ENCODE measurements at places on chromosomes 5 and 9. TPM values are rescaled to one million over a fixed set of nuclear protein-coding genes. Genes with fewer than 3 reads are reported as not detected.

DNA sequence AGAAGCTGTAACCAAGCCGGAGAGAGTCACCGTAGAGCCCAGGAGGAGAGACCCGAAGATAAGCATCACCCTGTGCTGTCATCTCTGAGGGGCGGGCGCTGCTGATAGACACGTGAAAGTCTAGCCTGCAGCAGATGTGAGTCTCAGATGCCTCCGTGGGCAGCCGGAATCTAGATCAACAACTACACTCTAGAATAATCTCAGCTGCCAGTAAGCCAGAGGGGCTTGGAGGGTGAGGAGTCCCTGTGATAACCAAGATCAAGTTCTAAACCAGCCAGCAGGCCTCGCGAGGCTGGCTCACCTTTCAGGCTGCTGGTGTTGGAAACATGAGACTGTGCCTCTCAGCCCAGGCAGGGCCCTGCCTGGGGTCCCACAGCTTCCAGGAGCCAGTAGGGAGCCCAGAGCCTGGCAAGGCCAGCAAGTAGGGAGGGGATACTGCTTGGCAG is 54.1 kb downstream of the DAPK1 start:
- DNase-seq, result no peak

DNA sequence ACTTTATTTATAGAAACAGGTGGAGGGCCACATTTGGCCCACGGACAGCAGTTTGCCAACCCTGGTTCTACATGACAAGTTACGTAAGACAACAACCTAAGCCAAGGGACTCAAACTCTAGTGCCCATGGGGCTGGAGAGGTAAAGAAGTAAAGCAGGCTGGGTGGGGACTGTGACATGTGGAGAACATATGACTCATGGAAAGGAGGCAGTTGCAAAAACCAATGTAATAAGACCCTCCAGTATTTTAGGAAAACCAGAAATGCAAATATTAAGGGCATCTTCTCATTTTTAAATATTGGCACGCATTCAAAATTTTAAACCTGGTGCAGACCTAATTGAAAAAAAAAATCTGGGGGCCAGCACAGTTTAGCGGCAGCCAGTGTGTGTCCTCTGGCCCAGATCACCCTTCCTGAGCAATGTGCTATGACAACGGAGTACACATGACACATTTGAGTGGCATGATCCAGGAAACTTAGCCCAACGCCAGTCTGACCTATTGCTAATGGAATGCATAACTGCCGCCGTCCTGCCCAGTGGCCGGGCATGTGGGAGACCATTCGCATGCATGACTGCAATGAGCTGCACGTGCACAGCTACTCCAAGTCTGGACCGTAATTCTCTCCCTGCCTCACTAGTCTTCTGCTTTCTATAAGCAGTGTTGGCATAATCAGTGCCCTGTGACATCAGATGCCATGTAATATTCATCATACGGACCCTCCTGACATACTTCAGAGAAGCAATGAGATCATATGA is 97.2 kb downstream of the SH3TC2 start:
- DNase-seq, result peak; percentile 100

Gene GDNF
- total RNA-seq, result 5.8 TPM

Gene TSSK1B
- 0.13 TPM for total RNA-seq

Gene UBAP2
- total RNA-seq, result 10.7 TPM

Gene PCDHB5
- 27.3 TPM for total RNA-seq

Gene PCDHB12
- total RNA-seq, result 6.2 TPM

DNA sequence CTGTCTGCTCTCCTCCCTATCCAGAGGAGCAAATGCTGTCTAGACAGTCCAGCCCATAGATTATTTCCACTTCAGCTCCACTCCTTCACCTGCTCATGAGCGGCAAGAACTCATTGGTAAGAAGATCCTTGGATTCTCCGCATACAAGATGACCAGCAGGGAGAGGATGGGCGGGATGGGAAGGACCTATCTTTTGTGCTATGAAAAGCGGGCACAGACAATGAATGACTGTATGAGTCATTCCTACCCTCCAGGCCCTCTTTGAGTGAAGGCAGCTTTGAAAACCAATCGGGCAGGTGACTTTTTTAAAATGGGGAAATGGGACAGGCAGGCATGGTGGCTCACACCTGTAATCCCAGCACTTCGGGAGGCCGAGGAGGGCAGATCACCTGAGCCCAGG is 49.4 kb downstream of the SMIM23 start:
- no peak for DNase-seq

- DNase-seq, result no peak
Observed at GRCh38 chr9:91733006-91733624, 216.9 kb downstream of the ROR2 start.

DNA sequence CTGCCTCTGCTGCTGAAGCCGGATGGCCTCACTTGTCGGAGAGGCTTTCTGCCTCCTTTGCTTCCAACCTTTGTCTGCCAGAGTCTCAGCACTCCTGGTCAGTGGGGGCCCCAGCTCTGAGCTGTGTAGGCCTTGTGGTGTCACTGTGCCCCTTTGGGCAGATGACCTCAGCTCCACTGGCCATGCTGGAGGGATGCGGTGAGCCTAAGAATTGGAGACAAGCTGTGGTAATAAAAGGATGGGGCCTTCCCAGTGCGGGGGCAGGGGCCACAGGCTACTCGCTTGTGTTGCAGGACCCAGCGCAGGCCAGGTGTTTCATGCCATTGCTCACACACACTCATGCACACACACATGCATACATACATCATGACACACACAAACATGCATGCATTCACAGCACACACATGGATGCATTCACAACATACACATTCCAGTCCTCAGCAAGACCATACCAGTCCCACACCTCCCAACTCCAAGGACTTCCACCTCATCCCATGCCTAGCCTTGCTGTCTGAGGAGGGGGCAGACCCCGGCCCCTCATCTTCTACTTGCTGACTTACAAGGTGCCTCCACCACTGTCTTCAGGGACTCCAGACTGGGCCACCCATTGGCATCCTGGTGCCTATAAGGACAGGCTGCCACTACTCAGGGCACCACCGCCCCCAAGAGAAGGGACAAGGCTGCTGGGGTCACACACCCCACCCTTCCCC is 237.7 kb downstream of the SYK start:
- no peak for DNase-seq

DNA sequence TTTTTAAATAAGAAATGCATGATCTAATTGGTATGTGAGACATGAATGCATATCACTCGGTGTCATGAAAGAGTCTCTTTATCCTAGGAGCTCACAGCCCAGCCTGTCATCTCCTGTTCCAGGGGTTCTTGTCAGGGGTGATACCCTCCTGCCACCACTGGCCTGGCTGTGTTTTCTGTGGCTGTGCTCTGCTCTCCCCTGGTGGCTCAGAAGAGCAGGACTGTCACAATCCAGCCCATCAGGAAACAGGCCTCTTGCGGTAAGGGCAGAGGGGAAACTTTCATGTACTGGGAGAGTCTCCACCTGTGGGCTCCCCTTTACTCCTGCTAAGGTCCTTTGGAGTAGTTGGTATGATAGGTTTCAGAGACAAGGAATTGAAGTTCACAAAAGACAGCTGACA is 240.2 kb upstream of the GLRA1 start:
- no peak for DNase-seq

Gene BRIX1
- total RNA-seq, result 81.5 TPM

Gene GABRA1
- total RNA-seq, result not detected

- DNase-seq, result no peak
Observed at GRCh38 chr5:132370181-132370970, 866 bp downstream of the SLC22A5 start.

DNA sequence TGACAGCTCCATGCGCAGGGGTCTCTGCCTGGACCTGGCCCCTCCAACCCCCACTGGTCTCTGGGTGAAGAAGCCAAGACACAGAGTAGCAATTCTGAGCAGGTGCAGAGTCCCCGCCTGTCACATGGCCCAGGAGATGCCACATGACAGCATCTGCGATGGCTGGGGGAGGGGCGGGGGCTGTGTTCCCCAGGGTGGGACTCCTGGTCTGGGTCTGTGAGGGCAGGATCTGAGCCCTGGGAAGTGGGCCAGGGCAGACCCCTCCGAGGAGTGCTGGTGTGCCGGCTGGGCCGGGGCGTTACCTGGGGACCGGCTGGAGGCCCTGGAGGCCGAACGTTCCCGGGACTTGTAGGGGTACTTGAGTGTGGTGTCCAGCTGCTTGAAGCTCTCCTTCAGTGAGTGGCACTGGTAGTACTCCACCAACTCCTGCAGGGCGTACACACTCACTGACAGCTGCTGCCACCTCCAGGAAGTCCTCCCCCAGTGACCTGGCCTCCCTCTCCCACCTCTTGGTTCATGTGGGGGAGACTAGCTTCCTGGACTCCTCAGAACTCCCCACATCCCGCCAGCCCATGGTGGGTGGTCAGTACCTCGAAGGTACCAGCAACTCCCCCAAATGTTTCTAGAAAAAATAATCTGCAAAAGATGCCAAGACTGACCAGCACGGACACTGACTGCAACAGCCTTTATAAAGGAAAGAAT is 32.1 kb upstream of the SARDH start:
- DNase-seq, result no peak

Gene SPEF2
- not detected for total RNA-seq

DNA sequence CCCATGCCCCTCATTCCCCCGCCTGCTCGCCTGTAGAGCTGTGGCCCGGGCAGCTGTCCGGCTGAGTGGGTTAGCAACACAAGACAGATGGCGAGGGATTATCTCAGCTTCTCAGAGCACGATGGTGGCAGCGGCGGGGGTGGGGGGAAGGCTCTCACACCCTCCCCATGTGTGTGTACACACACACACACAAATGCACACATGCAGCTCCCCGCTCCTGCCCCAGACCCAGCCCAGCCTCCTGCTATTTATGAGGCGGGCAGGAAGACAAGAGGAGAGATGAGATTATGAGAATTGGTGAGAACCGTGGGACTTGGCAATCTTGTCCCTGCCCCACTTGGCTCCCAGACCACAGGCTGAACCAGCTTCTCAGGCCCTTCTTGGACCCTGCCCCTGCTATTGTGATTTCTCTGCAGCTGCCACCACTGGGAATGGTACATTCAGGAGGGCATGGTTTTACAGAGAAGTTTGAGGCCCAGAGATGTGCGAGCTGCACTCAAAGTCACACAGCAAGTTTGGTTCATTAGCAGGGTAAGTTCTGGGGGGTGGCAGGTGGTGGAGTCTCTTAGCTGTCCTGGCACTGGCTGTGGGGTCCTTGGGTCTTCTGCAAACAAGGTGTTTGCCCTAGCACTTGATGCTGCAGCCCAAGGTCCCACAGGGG is 51.0 kb upstream of the PSD2 start:
- no peak for DNase-seq

- no peak for DNase-seq
Observed at GRCh38 chr5:130974021-130974683, 190.9 kb downstream of the HINT1 start.

Gene CAMSAP1
- total RNA-seq, result 16.6 TPM

- DNase-seq, result no peak
Observed at GRCh38 chr5:6376974-6377520, 1.3 kb downstream of the MED10 start.

DNA sequence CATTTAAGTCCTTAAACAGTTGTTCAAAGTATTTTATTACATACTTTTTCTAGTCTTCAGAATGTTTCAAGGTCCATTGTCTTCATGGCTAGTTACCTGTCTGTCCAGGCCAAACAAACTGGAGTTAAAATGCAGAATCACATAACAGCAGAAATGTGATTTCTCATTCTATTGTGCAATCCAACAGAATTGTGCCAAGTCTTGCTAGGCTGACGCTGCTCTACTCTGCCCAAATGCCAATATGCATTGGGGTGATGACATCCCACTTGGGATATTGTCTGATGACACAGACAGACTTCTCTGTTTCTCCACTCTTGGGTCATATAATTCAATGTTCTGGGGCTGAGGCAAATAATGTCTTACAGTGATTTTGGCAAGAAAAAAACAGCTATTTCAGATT is 5.2 kb upstream of the SLC22A5 start:
- DNase-seq, result no peak

Gene GKAP1
- 19.0 TPM for total RNA-seq

GRCh38 chr9:38130724-38131123 is 61.7 kb upstream of the SHB start:
- no peak for DNase-seq

- DNase-seq, result no peak
Observed at GRCh38 chr5:178387856-178388190, 155.2 kb upstream of the PHYKPL start.

- DNase-seq, result no peak
Observed at GRCh38 chr9:2208465-2208864, 193.3 kb downstream of the SMARCA2 start.

- DNase-seq, result no peak
Observed at GRCh38 chr5:53350991-53351770, 129.2 kb upstream of the FST start.

Gene ADAM19
- total RNA-seq, result 48.7 TPM

DNA sequence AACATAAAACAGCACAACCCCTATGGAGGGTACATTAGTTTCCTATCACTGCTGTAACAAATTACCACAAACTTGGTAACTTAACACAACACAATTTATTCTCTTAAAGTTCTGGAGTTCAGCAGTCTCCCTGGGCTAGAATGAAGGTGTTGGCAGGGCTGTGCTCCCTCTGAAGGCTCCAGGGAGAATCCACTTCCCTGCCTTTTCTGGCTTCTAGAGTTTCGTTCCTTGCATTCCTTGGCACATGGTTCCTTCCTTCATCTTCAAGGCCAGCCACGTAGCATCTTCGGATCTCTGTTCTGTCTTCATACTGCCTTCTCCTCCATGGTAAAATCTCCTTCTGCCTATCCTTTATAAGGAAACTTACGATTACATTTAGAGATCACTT is 25.0 kb upstream of the GSN start:
- DNase-seq, result no peak

Measured in SJSA1 (cell line).